ENCODE measurements at places on chromosomes 12 and 14.

DNA sequence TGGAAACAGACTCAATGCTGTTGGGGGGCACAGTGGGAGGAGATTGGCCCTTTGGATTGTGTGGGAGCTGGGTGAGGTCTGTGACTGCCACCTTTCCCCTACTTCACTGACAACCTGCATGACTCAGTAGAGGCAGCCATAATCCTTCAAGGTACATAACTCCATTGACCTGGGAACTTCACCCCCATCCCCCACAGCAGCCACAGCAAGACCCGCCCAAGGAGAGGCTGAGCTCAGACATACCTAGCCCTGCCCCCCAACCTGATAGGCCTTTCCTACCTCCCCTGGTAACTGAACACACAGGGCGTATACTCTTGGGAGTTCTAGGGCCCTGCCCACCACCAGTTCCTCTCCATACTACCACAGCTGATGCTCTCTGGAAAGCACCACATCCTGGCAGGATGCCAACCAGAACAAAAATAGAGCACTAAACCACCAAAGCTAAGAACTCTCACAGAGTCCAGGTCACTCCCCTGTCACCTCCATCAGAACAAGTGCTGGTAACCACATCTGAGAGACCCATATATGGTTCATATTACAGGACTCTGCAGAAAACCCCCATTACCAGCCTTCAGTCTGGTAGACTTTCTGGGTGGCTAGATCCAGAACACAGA lies 703.9 kb downstream of the FSCB start:
- no peak for DNase-seq

DNA sequence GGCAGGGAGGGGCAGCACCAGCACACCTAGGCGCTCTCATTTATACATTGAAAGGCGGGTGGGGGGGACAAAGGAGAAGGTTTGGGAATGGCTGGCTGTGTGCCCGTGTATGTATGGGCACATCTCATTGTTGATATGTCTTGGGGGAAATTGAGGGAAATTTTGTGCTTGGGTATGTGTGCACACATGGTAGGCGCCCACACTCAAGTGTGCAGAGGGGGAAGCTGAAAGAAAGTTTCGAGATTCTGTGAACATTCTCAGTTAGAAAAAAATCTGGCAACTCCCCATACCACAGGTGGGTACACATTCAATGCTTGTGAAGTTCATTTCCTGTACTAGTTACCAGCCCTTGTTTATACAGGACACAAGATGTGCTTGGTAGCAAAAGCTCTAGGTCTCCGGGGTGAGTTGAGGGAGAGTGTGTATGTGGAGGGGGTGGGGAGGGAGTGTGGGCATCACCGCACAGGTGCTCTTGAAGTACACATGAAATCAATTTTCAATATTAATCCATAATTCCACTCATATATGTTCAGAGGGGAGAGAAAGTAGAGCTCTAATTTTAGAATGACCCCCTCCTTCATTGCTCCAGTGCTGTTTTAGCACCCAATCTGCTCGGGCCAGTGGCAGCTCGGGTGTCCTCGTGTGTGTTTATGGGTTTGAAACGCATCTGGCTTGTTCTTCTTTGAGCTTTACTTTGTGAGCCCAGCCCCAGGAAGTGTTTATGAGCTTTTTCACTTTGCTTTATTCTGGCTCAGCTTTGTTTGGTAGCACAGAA lies 286.0 kb downstream of the ZFP36L1 start:
- DNase-seq: no peak

DNA sequence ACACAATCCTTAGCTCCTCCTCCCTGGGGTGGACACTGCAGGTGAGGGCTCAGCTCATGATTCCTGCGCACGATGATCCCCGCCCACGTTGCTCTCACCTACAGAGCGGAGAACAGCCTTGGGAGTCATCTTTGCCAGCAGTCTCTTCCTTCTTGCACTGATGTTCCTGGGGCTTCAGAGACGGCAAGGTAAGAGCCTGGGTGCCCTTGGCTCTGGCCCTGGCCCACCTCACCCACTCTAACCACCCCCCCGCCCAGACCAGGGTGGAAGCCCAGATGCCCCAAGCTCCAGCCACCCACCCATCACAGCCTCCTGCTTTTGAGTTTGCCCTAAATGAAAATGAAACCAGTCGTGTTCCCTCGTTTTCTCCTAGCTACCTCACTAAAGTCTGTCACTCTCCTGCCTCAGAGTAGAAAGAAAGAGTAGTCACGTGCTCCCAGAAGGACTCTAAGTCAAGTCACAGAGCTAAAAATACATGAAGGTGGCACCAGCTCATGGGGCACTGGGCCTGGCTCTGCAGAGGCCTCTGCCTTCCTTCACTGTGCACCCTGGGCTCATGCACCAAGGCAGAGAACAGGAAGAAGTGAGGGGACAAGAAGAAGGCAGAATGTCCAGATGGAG lies 9.0 kb downstream of the TAPBPL start:
- no peak for DNase-seq

GRCh38 chr14:26856876-26857518 lies 259.2 kb upstream of the NOVA1 start:
- peak; percentile 16 for DNase-seq

DNA sequence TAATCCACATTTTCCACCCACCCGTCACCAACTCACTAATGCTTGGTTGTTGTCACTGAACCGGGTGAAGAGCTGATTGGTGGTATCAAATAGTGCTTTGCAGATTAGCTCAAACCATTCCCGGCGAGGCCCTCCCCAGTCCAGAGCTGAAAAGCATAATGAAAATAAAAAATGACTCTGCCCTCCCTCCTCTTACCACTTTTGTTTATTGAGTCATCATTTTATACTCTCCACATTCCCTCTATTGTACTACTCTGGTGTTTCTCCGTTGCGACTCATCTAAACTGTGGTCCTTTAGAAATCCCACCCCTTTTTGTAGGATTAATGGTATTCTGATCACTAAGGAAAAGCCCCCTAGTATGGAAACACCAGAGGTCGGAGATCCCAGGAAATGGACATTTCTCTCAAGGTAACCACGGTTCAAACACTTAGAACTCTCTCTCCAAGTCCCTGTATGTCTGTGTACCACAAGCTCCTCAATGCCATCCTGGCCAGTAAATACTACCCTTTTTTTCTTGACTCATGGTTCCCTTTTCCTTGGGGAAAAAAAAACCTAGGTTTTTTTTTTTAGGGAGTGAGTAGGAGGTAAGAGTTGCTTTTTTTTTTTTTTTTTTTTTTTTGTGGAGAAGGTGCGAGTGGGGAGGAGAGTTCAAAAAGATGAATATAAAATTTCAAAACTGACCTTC lies 42.0 kb downstream of the AREL1 start:
- DNase-seq: no peak

DNA sequence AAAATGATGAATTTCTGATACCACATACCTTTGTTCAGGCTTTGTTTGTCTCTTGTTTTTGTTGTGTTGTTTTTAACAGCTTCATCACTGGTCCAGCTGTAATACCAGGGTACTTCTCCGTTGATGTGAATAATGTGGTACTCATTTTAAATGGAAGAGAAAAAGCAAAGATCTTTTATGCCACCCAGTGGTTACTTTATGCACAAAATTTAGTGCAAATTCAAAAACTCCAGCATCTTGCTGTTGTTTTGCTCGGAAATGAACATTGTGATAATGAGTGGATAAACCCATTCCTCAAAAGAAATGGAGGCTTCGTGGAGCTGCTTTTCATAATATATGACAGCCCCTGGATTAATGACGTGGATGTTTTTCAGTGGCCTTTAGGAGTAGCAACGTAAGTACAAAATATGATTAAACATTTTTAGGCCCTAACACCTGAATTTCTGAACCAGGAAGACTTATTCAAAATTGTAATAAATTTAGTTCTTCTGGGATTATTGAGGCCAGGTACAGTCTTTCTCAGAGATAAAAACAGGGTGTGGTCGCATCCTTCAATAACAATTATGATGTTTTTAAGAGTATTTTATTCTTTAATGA lies 22.4 kb downstream of the RXYLT1 start:
- DNase-seq: no peak
